Stimulated activated CD8-positive, alpha-beta memory T cell treated with anti-CD3 and anti-CD28 coated beads, Interleukin-2, amount 100 ng/mL, for 1 hour (primary cell): ENCODE measurements at places on chromosomes 7 and 10.

- peak; percentile 29 for DNase-seq
These were observed 4.7 kb upstream of the NOS3 start for GRCh38 chr7:150986099-150986512.

DNA sequence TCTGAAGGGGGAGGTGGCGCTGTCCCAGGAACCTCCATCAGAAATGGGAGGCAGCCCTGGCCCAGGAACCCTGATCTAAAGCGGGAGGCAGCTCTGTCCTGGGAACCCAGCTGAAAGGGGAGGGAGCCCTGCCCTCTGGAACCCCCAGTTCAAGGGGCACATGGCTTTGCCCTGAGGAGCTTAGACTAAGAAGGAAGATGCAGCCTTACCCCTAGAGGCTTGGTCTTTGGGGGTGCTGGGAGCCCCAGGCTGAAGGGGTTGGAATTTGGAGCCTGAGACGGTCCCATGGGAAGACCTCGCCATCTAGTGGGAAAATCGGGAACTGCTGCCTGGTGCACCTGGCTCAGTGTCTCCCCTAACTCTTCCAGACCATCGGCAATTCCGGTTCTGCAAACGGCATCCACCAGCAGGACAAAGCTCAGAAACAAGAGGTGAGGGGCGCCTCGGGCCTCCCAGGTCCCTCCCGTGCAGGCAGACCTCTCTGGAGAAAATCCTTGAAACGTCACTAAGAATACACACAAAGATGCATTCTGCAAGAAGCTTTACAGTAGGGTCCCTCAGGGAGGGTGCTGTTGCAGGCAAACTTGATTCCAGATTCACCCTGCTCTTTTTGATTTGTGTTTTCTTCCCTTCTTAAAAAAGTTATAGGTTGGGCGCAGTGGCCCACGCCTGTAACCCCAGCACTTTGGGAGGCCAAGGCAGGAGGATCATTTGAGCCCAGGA, 52.4 kb upstream of the GTF2IRD1 start:
- peak; percentile 60 for DNase-seq

GRCh38 chr10:130713135-130713534, 576.9 kb downstream of the GLRX3 start:
- no peak for DNase-seq

DNA sequence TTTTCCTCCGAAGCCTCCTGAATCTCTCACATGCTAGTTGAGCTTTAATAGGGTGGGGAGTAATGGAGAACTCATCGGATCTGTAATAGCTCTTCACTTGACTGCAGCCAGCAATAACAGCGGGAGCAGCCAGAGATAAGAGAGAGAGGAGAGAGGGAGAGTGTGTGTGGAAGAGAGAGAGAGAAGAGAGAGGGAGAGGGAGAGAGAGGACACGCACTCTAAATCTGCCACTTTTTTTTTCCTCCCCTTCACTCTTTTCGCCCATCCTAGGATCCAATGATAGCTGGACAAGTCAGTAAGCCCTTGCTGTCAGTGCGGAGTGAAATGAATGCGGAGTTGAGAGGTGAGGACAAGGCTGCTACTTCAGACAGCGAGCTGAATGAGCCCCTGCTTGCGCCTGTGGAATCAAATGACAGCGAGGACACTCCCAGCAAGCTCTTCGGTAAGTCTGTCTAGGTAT, 107.9 kb downstream of the POU6F2 start:
- DNase-seq, result no peak

DNA sequence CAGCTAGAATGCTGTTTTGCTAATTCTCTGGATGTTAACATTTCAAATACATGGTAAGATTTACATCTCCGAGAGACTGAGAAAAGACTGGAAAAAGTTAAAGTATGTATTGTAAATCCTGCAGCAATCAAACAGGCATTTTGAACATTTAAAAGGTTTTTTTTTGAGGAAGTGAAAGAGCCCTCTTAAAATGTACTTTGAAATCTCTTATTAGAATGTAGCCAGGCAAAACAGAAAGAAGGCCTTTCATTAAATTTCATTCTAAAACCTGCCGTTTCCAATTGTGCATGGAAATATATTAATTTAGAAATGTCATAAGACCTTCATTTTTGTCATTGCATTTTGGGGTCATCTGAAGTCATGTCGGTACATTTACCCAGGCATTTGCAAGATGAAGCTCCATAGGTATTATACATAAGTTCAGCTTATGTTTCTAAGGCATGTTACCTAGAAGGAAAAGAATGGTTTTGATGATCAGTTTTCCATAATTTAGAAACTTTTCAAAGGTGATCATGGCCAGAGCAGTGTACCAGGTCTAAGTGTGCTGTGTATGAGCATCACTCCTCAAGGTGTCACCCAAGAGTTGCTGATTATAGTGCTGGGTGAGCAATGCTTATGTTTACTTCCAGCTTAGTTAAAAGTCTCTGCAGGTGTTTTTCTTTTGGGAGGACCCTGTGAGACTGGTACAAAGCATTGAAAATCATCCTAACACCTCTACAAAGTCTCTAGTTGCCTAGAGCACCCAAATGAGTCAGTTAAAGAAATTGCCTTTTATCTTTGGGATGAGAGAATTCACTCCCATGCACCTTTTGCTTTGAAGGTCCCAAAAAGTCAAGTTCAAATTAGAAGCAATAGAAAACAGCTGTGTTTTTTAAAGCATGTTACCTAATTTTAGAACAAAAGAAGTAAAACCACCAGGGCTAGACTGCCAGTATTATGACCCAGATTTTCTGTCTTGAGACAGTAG, 7.1 kb downstream of the ZNF736 start:
- no peak for DNase-seq

- no peak for DNase-seq
These were observed 8.5 kb downstream of the CNOT4 start for GRCh38 chr7:135501402-135501801.

DNA sequence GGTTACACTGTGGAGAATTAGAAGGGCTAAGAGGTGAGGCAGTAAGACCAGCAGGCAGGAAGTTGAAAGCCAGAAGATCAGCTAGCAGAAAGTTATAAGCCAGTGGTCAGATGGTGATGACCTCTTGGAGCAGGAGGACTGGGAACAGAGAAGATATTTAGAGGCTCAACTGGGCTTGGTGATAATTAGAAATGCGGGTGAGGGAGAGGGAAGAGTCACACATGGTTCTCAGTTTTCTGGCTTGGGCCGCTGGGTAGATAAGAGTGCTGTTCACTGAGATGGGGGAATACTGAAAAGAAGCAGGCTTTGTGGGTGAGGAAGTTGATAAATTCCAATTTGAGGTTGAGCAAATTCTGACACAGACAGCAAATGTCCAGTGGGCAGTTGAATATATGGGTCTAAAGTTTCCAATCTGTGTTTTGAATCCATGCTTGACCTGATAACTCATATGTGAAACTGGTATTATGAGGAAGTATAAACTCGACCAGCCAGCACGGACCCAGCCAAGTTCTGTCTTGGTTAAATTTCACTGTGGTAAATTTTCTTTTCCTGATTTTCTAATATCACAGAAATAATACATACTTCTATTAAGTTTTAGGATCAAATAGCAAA, 22.7 kb downstream of the LSMEM1 start:
- DNase-seq, result no peak

GRCh38 chr7:128781851-128782250, 6.3 kb upstream of the OPN1SW start:
- no peak for DNase-seq

GRCh38 chr7:91230100-91230499, 34.1 kb upstream of the FZD1 start:
- DNase-seq, result no peak

GRCh38 chr10:49817845-49818244, 55.7 kb upstream of the OGDHL start:
- no peak for DNase-seq

GRCh38 chr7:149776848-149777407, 3.5 kb upstream of the ZNF467 start:
- no peak for DNase-seq

DNA sequence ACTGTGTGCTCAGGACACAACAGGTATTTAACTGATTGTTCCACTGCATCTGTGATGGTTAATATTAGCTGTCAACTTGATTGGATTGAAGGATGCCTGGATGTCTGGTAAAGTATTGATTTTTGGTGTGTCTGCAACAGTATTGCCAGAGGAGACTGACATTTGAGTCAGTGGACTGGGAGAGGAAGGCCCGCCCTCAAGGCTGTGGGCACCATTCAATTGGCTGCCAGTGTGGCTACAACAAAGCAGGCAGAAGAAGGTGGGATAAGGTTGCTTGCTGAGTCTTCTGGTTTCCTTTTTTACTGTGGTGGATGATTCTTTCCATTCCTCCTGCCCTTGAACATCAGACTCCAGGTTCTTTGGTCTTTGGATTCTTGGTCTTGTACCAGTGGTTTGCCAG, 137.1 kb upstream of the FAM13C start:
- no peak for DNase-seq
